ENCODE measurements at places on chromosomes 11 and 22.

DNA sequence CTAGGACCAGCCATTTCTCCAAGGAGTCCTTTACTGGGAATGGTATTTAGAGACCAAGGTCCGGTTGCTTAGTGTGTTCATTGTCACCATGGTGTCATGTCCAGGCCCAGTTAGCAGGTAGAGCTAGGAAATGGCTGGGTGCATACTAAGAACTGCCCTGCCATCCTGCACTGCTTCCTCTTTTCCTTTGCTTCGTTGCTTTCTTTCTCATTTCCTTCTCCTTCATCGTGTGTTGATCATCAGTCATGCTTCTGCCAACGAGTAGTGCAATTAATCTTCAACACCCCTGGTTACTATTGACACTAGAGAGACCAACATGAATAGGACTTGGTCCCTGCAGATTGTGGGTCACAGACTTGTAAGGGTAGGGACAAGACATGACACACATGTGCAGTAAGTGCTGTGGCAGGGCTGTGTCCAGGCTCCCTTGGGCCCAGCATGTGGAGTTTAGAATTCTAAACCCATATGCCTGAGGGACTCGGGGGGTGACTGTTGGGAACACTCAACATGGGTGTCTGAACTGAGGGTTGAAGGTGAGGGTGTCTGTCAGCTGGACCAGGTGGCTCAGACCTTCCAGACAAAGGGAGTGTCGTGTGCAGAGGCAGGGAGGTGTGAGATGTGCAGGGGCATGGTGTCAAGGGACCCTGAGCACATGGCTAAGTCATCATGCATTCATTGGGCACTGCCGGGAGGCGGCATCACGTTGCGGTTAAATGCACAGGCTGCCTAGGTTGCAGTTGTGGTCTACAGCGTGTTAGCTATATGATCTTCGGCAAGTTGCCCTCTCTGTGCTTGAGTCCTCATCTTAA lies 42.6 kb downstream of the ST14 start:
- no peak for DNase-seq

DNA sequence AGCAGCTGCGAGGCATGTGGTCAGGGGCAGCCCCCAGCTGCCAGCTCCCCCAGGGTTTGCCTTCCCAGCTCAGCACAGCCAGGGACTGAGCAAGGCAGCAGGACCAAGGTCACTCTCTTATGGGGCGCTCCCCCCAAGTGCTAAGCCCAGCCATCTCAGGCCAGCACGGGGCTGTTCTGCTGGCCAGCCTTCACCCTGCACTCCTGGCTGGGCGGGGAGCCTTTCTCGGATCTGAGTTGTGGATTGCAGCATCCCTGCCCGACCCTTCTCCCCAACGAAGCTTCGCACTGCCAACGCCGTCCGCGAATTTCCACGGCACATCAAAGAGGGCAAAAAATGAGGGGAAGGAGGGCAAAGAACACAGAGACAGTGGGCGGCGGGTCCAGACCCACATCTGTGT lies 42.5 kb upstream of the GAL start:
- no peak for DNase-seq

GRCh38 chr11:76296731-76297542 lies 84.0 kb downstream of the THAP12 start:
- DNase-seq: no peak

- DNase-seq: no peak
Measured at GRCh38 chr11:76067099-76067498, 139.2 kb downstream of the WNT11 start.

GRCh38 chr22:41544671-41545476 lies 604 bp upstream of the POLR3H start:
- DNase-seq: no peak

- no peak for DNase-seq
Measured at GRCh38 chr11:87803748-87804147, 371.5 kb downstream of the RAB38 start.

Data from NCI-H446 (cell line).